ENCODE measurements at places on chromosomes 5 and 9.

GRCh38 chr5:74717596-74717995 lies 32.6 kb downstream of the HEXB start:
- DNase-seq, result no peak

DNA sequence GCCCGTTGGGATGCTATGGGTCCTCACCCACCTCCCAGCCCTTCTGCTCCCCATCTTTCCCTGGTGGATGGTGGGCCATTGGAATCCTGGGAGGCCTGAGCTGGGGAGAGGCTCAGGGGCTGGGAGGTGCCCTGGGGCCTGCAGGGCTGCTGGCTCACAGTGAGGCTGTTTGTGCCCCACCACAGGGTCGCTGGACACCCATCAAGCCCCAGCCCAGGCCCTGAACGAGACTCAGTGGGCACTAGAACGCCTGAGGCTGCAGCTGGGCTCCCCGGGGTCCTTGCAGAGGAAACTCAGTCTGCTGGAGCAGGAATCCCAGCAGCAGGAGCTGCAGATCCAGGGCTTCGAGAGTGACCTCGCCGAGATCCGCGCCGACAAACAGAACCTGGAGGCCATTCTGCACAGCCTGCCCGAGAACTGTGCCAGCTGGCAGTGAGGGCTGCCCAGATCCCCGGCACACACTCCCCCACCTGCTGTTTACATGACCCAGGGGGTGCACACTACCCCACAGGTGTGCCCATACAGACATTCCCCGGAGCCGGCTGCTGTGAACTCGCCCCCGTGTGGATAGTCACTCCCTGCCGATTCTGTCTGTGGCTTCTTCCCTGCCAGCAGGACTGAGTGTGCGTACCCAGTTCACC lies 4.9 kb upstream of the AIF1L start:
- DNase-seq, result no peak

DNA sequence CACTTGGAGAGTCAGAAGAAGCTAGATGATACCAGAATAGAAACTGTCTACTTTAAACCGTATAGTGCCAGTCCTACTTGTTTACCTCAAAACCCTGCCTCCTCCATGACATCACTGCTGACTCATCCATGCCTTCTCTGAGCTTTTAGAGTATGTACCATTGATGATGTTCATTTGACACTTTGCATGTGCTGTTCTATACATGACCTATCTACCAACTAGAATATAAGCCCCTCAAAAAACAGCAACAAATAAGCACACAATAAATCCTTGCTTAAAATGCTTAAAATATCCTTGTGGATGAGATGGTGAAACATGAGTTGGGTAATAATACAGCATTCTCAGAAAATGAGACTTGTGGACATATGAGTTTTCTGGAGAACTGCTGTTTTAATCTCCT lies 2.6 kb downstream of the CTNNAL1 start:
- DNase-seq, result peak; percentile 72

- DNase-seq, result no peak
Observed at GRCh38 chr5:167425161-167425560, 866.3 kb upstream of the WWC1 start.

DNA sequence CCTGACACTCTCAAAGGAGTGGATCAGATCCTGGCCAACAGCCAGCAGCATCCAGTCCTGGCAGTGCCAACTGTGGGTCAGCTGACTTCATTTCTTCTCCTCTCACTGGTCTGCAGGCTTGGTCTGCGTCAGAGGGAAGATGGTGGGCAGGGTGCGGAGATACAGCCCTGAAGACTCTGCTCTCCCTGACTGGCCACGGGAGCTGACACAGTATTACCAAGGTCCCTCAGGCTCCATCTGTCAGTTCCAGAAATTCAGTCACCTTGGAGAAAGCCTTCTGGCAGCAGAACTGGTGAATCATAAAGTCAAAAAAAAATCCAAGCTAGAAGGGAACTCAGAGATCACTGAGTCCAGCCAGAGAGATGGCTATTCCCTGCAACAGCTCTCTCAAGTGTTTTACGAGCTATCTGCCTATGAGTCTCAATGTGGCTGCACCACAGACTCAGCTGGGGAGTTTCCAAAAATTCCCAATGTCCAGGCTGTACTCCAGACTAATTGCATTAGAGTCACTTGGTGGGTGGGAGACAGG lies 27.9 kb downstream of the C1QTNF2 start:
- no peak for DNase-seq

DNA sequence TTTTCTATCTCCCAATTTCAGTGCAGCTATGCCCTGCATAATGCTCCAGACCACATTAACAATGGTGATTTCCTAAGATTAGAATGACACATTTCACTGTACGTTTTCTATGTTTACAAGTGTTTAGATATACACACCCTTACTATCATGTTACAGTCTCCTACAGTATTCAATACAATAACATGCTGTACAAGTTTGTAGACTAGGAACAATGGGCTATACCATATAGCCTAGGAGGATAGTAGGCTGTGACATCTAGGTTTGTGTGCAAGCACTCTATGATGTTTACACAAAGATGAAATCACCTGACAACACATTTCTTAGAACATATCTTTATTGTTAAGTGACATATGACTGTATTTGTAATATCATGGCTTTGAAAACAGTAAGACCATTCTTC lies 1435.6 kb upstream of the NUDT12 start:
- no peak for DNase-seq

GRCh38 chr9:131977109-131977838 lies 102.4 kb downstream of the MED27 start:
- no peak for DNase-seq

DNA sequence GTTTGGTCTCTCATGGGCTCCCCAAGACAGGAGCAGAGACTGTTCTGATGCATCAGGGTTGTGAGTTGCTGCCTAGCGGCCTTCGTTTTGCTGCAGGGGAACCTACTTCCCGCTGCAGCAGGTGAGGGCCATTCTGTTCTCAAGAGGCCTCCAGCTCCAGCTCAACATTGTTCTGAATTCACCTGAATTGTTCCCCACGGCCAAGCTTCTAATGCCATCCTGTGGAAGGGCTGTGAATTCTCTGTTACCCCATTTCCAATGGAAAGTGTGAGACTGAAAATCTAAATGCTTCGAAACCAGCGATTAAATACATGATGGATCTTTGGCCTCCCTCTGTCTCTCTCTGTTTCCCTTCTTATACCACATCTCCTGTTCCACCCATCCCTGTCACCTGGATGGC lies 349.1 kb upstream of the DAP start:
- DNase-seq, result no peak

DNA sequence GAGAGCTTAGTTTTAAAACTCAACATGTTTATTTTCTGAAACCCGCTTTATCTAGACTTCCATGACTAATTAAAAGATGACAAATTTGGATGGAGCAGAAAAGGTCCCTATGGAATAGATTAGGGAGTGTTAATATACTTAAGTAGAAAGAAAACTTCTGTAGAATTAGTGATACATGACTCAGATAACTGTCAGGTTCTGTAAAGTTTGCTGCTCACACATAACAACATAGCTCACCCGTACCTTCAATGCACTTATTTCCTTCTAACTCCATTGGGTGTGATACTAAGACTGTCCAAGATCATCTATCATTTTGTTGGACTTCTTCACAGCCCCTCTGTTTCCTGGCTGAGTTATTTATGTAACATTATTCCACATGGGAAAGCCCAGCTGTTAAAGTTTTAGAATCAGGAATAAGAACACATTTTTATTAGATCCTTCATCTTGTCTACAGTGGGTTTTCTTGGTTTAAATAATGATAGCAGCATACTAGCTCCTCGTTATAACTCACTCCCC lies 27.8 kb downstream of the TMEM167A start:
- no peak for DNase-seq

- DNase-seq, result no peak
Observed at GRCh38 chr5:1319436-1320256, 24.8 kb upstream of the TERT start.

GRCh38 chr9:34633851-34634550 lies 3.6 kb downstream of the SIGMAR1 start:
- DNase-seq, result peak; percentile 87

DNA sequence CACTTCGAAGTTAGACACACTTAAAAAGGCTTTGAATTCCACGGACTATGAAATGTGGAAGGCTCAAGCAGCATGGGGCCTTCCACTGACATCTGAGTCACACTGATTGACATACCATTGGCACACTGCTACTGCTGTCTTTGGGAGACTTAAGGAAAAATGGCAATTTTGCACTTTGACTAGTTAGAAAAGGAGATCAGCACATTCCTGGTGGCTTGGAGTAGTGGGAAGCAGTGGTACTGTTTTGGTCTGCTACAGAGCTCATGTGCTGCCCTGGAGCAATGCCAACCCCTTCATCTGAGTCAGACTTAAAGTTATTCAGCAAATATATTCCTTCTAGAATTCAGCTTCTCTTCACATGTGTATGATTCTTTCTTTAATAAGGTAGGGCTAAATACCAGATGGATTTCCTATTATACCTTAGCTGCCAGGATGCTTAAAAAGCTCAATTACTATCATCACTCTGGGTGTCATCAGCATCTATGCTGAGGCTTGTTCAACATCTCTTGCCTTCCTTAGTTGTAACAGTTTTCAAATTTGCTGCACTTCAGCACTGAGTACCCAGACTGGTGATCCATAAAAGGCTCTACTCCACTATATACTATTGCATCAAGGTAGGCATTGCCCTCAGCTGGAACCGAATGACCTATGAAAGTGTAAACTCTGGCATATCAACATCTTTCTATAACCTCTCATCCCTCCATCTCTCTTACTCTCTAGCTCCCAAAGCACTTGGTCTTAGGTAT lies 42.3 kb upstream of the MOCS2 start:
- DNase-seq, result no peak

Measured in hematopoietic multipotent progenitor cell treated with erythropoietin and hydrocortisone succinate and interleukin-3 and kit ligand, for 8 days (in vitro differentiated cells).